GM04504 (cell line): ENCODE measurements at places on chromosomes 16 and 17.

- DNase-seq = peak; percentile 64
Measured at GRCh38 chr17:48724251-48725003, 1.4 kb downstream of the PRAC2 start.

- DNase-seq = peak; percentile 7
Measured at GRCh38 chr16:49755313-49755620, 100.6 kb downstream of the ZNF423 start.

- no peak for DNase-seq
Measured at GRCh38 chr16:83113317-83113716, 486.5 kb downstream of the CDH13 start.

DNA sequence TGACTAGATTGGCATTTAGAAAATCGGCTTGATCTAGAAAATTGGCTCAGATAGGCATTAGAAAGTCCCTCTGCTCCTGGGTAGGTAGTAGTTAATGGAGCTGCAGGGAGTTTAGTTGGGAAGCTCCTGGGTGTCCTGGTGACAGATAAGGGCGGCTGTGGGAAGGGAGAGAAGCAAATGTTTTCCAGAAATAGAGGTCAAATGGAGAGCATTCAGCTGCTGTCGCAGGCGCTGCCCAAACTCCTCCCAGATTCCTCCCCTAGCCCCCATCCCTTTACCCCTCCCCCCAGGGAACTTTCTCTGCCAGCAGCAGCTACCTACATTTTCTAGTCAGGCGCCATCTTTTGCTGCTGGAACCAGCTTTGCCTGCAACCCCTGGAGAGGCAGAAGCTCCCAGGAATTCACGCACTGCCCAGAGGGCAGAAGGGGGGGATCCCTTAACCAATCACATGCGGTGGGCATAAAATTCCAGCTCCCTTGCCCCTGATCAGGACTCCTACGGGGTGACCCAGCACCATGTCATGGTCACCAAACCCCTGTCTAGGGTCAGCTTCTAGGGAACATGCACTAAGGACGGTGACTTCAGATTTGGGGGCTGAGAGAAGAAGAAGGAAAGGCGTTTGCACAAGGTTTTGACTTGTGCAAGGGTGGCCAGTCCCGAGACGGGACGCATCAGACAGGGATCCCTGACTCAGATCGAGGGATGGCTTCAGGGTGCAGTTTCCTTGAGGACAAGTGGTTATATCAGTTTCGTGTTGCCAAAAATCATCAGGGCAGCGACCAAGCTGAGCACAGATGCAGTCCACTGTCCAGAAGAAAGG is 43.8 kb downstream of the SOCS1 start:
- DNase-seq = no peak

DNA sequence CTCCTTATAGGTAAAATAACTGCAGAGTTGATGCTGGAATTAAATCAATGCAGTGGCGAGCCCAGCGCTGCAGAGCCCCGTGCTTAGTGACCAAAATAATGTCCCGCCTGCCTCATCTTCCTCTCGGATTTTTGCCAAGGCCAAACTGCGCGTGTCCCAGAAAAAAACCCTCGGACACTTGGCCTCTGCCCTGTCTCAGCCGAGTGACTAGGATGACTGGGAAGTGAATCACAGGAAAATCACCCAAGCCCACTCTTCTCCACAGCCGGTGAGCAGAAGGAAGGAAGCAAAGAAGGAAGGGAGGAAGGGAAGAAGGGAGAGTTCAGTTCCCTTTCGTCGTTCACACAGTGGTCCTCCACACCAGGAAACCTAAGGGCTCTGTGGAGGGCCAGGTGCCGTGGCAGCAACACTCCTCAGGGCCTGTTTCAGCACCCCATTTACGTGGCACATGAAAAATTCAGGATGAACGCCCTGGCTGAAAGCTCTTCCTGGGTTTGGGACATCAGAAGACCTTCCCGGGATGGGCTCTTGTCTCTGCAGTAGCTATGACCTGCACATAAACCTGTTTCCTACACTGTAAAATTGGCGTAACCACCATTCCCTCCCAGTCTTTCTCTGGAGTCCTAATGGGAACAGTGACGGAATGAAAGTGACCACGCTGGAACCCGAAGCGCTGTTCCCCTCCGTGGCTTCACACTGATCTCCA is 25.4 kb upstream of the HOXB13 start:
- no peak for DNase-seq

GRCh38 chr17:30982855-30983254 is 12.0 kb downstream of the RNF135 start:
- no peak for DNase-seq

- DNase-seq = no peak
Measured at GRCh38 chr17:78535273-78536197, 41.7 kb downstream of the DNAH17 start.

- DNase-seq = no peak
Measured at GRCh38 chr16:17037499-17037898, 433.3 kb downstream of the XYLT1 start.

GRCh38 chr16:30761427-30761927 is 385 bp downstream of the CFAP119 start:
- DNase-seq = no peak

- no peak for DNase-seq
Measured at GRCh38 chr17:17680477-17681186, 626 bp upstream of the RAI1 start.

DNA sequence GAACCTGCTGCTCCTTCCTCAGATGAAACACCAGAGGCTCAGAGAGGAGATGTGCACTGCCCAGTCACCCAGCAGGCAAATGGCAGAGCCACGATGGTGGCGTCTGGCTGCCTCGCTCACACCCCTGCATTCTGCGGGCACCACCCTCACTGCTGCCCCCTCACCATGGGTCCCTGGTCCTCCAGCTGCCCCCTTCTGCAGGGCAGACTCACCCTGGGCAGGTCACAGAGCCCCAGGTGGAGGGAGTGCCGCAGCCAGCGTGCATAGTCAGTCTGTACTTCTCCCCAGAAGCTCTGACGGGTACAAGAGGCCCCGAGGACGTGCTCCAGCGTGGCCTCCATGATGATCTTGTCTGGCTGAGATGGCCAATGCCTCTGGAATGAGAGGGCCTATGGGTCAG is 52.9 kb downstream of the RMI2 start:
- no peak for DNase-seq
